Activated effector memory CD4-positive, alpha-beta T cell treated with Interleukin-2 at 50 U/mL for 16 hours (primary cell): ENCODE measurements at places on chromosomes 7 and 10.

GRCh38 chr10:66307826-66308225 is 618.0 kb upstream of the LRRTM3 start:
- DNase-seq = no peak

GRCh38 chr7:7969306-7970236 is 975 bp downstream of the GLCCI1 start:
- DNase-seq = peak; percentile 47

DNA sequence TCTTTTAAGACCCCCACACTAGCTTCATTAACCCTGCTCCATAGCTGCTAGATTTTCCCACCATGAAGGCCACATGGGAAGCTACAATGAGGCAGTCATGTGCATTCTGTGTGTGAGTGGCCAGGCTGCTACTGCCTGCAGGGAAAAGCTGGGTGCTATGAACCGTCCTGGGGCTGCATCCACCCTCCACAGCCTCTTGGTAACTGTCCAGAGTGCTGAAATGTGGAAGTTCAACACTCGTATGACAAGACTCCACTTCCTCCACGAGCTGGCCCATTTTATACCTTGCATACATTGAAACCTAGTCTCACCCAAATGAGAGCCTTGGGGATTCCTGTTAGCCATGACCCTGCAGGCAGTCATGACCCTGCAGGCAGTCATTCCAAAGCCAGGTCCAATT is 59.4 kb downstream of the CUZD1 start:
- no peak for DNase-seq

GRCh38 chr10:4653160-4653559 is 172.8 kb upstream of the AKR1E2 start:
- DNase-seq = no peak

GRCh38 chr7:101903515-101903868 is 86.1 kb downstream of the CUX1 start:
- no peak for DNase-seq

- no peak for DNase-seq
Observed at GRCh38 chr10:43282881-43283280, 16.0 kb upstream of the RASGEF1A start.

DNA sequence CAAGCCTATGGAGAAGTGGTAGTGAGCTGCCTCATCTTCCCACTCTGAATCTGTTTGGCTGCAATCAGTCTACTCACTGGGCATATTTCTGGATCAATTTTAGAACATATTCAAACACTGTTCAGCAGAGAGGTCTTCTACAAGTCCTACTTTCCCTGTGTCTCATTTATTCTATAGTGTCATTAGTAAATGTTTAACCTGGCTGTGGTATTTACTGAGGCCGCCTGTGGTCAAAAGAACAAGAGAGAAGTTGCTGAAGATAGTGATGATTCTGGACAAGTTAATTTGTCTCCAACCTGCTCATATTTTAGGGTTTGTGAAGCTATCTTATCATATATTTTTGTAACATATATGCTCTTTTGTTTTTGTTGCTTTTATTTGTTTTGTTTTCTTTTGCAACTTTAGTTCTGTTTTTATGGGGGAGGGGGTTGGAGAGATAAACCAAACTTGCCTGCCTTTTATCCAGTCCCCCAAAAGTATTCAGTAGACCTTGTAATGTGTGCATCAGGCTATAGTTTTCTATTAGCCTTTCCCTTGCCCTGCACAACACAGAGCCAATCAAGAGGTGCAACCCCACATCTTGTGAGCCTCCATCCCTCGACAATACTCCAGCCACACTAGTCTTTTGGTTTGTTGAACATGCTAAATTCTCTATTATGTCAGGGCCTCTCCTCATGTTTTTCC is 362.8 kb upstream of the MBL2 start:
- DNase-seq = no peak

DNA sequence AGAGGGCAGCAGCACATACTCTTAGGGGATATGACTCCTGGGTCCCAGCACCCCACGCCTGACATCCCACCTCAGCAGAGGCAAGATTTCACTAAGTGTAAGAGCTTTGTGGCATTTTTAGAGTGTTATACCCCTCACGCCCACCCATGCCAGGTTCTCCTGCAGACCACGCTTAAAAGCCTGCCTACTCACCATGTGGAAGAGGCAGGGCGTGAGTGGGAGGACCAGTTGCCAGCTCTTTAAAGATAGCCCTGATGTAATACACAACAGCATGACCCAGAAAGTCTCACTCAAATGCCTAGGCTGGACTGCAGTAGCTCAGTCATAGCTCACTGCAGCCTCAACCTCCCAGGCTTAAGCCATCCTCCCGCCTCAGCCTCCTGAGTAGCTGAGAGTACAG is 44.4 kb upstream of the CELF2 start:
- no peak for DNase-seq

- peak; percentile 38 for DNase-seq
Observed at GRCh38 chr10:119205894-119206602, 1.3 kb upstream of the GRK5 start.

DNA sequence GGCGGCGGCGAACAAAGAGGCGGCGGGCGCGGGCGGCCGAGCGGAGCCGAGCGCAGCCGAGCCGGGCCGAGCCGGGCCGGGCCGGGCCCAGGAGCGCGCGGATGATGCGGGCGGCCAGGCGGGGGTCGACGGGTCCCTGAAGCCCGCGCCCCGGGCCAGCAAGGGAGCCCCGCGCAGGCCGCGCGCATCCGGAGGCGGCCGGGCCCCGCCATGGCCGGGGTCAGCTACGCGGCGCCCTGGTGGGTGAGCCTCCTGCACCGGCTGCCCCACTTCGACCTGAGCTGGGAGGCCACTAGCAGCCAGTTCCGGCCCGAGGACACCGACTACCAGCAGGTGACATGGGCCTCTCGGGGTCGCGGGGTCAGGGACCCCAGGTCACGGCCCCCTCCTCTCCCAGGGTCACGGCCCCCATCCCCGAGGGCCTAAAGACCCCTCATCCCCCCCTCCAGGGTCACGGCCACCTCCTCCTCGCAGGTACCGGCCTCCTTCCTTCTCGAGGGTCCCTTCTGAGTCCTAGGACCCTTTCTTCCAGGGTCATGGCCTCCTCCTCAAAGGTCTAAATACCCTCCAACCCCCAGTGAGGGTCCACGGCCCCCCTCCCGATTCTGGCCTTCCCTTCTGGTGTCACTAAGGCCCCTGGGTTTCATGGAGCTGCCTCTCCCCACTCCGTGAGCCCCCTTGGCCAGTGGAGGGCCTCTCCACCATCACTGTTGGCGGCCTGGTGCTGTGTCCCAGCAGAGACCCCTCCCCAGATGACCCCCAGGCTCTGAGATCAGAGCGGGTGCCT is at the start of gene TTYH3:
TTYH3 (plus strand) TSS at position 41 of the 787 bp plus-strand sequence; CDS start at position 211, 170 bp downstream.
- no peak for DNase-seq

GRCh38 chr7:110564246-110564645 is 526.7 kb upstream of the LRRN3 start:
- no peak for DNase-seq

DNA sequence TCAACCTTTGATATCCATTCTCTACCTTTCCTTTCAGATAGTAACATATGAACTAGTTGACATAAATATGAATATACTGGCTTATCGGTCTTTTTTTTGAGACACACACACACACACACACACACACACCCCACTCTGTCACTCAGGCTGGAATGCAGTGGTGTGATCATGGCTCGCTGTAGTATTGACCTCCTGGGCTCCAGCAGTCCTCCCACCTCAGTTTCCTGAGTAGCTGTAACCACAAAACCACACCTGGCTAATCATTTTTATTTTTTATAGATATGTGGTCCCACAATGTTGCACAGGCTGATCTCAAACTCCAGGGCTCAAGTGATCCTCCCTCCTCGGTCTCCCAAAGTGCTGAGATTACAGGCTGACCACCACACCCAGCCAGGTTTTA is 14.2 kb upstream of the NT5C3A start:
- DNase-seq = no peak

- DNase-seq = no peak
Observed at GRCh38 chr7:4641091-4641666, 40.9 kb upstream of the FOXK1 start.

DNA sequence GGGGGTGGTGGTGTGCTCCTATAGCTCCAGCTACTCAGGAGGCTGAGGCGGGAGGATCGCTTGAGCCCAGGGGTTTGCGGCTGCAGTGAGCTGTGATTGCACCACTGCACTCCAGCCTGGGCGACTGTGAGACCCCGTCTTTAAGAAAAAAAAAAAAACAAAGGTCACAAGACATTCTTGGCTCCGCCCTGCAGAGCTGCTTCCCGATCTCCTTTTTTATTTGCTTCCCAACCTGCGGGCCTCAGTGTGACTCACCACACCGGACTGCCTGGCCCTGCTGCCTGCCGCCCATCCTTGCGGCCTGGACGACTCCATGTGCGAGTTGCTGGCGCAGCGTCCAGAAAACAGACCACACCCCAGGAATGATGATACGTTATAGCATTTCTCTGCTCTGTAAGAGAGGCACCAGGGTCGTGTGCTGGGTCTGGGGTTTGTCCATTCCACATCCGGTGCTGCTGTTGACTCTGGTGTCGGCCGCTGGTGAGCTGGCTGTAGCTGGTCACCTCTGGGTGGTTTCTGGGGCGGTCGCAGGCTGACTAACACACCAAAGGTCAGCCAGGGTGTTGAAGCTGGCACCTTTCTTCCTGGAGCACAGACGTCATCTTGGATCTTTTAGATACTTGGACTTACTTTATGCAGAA is 123.6 kb downstream of the TCF7L2 start:
- no peak for DNase-seq

DNA sequence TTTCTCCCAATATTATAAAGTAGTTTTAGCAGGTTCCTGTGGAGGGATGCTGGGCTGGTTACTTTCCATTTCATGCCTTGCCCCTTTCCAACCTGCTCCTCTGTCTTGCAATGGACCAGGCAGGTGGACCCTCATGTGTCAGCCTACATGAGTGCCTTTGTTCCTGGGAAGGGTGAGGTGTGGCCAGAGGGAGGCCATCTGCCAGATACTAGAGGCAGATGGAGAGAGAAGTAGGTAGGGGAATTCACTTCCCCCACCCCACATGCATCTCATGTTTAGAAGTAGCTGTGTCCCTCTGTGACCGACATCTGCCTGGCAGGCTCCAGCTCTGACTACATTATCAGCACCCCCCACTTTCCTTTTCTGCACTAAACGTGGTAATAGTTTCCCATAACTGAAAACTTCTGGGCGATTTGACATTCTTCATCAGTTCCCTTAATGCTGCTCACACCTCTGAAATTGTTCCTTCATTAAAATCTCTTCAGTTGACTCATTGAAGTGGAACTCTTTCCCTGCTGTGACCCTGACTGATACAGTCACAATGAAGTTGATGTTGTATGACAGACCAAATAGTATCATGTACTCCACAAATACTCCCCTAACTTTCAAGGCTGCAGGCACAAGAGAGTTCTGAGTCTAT is 396.3 kb upstream of the FZD8 start:
- no peak for DNase-seq

GRCh38 chr7:141433698-141434097 is 117.5 kb upstream of the AGK start:
- DNase-seq = no peak

DNA sequence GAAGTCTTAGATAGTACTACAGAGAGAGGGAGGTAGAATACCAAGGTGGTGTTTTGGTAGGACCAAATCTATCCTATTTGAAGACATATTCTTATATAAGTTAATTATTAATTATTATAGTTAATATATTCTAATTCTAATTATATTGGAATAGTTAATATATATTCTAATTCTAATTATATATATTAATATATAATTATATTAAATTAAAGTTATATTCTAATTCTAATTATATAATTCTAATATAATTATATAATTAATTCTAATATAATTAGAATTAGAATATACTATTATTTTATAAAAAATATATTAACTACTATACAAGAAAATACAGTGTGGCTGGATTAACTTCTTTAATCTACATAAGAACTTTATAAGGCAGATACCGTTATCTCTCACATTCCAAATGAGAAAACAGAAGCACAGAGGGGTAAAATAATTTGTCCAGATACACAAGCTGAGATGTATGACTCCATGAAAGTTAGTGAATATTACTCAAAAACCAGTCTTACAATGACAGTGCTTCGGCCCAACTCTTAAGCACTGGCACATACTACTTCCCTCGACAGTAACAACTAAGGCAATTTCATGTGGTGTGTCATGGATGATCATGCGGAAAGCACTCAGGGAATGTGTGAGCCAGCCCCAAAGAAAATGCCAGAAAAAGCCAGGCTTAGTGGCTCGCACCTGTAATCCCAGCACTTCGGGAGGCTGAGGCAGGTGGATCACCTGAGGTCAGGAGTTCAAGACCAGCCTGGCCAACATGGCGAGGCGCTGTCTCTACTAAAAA is 42.6 kb downstream of the TYW1B start:
- DNase-seq = no peak

- DNase-seq = no peak
Observed at GRCh38 chr10:127195041-127195506, 1.3 kb downstream of the INSYN2A start.

DNA sequence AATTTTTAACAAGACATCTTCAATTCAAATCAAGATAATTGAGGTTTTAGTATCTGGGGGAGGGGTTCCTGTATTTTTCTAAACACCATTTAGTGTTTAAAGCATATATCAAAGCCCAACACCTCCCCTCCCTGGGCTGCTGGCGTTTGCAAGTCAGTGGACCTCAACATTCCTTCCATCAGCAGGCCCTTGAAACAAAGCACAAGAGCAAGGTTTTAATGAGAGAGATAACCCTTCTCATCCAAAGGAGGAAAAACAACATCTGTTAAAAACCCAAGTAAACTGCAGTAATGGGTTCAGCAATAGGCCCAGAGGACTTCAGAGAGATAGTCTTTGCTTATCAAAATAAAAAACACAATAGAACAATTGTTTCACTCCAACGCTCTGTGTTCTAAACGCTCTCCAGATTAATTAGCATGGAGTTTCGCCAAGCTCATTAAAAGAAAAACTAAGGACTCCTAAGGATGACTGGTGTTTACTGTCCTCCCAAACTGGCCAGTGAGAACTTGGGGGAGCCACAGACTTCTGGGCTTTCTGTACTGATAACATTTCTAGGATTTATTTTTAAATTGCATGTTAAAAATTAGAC is 2.5 kb downstream of the JCAD start:
- no peak for DNase-seq

- DNase-seq = no peak
Observed at GRCh38 chr10:124282326-124282725, 136.4 kb downstream of the OAT start.

DNA sequence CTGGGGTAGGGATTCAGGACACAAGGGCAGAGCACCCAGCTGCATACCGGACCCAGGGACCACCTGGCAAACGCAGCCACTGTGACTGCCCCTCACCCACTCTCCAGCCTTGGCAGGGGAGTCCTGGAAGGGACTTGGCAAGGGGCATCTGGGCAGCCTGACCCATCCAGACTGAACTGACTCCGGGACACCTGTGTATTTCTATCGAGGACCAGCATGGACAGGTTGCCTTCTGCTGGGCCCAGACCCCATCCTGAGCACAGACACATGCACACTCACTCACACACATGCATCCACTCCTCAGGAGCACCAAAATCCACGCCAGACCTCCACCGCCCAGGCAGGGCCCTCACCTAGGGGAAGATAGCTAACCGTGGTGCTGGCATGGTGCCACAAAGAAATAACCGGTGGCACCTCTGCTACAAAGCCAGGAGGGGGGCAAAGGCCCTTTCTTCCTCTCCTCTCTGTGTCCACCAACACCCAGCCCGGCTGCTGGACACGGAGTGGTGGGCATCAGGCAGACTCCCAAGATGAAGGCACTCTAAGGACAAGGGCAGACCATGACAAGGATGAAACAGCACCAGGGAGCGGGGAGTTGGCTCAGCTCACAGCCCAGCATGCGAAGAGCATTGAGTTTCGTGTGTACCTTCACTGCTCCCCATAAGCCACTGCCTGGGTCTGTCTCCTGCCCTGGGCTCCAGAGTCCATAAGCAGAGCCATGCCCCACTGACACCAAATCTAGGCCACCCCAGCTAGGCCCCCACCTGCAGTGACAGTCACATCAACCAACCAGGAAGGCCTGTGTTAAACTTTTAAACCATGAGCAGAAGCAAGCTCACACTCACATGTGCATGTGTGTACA is 35.3 kb downstream of the KCNH2 start:
- no peak for DNase-seq
